ENCODE measurements at places on chromosomes 12 and 14. TPM values are rescaled to one million over a fixed set of nuclear protein-coding genes. Genes with fewer than 3 reads are reported as not detected.

CCDC60 gene
- total RNA-seq, result not detected

GRCh38 chr14:65462411-65462810 lies 49.9 kb downstream of the FUT8 start:
- peak; percentile 29 for DNase-seq

TAS2R7 gene
- not detected for total RNA-seq

DNA sequence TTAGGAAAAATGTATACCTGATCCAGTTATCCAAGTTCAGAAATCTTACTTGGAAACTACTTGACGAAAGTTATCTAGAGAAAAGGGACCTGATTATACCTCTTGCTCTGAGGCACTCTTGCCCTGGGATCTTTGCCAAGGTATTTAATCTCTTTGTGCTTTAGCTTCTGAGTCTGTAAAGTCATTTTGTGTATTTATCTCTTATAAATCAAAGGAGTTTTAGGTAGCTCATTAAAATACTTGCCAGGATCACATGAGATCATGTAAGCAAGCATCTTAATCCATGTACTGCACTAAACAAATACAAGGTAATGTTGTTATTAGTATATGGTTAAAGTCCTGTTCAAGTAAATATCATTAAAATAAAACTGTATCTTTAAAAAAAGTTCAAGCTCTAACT lies 147.5 kb downstream of the IPO8 start:
- no peak for DNase-seq

GRCh38 chr14:53306267-53306721 lies 153.2 kb upstream of the DDHD1 start:
- DNase-seq, result peak; percentile 73

SLC38A4 gene
- 0.68 TPM for total RNA-seq

DNA sequence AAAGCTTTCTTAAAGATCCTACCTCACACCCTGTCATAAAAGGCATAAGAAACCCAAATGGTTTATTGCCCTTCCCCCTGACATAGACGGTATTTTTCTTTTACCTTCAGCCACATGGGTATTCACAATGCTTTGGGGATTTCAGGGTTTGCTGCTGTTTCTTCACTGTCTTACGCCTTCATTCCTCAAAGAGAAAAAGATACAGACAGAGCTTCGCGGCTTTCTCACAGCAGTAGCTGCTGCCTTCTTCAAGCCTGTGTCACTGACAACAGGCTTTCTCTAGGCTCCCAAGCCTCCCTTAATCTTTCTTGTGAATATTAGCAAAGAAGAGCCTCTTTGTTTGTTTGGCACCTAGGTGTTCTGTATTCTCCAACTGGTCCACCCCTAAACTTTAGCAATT lies 197.4 kb upstream of the ARID2 start:
- no peak for DNase-seq

FBLN5 gene
- total RNA-seq, result not detected

DNA sequence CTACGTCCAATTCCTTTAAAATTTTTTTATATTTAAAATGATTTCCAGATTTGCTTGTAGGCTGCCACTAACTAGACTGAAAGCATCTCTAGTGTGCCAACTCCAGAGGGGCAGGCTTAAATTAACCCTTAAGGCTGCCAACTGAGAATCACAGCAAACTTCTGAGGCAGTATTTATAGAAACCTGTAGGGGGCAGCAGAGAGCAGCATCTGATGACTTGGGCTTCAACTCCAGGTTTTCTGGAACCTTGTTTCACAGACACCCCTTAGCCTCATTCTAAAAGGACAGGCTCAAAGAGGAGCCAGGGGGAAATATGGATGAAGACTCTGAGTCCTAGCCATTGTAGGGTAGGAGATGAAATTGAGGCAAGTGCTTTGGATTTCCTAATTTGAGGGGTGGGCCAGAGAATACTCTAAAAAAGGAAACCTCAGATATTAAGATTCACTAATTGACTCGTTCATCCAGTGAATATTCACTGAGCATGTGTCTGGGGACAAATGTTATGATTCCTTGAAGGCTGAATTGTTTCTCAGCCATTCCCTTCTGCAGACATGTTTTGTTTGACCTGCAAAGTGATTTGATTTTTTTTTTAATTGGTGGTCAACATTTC lies 63.3 kb upstream of the HSPB8 start:
- DNase-seq, result peak; percentile 18

OVCH1 gene
- total RNA-seq, result not detected

- no peak for DNase-seq
These were observed 90.0 kb downstream of the LRRC74A start for GRCh38 chr14:76916040-76916715.

GRCh38 chr14:64196814-64197411 lies 97.3 kb downstream of the ESR2 start:
- no peak for DNase-seq

DNA sequence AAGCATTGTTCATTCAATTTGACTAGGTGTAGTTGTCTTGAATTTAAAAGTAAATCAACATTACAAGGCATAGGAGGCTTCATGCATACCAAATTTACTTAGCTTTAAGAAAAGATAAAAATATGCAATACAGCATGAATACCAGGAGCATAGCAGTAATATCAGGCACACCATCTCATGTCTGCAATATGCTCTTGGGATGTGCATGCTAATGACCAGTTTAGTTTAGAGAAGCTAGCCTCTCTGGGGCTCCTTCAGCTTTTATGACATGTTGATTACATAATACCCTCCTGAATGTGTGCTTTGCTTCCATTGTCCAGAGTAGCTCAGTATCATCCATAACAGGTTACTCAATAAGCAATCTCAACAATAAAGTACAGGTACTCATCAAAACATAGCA lies 497.2 kb downstream of the FLRT2 start:
- DNase-seq, result no peak

DNA sequence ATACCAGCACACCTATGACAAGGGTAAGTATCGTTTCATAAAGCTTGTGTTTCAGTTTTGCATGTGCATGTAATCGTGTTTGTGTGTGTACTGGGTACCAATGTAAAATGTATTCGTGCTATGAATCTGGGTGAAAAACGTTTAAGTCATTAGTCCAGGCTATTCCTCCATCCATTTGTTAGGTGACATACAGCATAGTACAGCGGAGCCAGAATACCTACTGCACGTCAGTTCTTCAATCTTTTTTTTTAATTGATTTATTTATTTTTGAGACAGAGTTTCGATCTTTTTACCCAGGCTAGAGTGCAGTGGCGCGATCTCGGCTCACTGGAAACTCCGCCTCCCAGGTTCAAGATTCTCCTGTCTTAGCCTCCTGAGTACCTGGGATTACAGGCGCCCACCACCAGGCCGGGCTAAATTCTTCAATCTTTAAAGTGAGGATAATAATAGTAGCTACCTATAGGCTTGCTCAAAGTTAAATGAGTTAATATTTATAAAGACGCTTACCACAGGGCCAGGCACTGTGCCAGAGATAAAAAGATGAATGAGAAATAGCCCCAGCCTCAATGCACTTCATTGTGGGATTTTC lies 661 bp upstream of the RPS26 start:
- DNase-seq, result no peak

- no peak for DNase-seq
These were observed 145.2 kb downstream of the PRIMA1 start for GRCh38 chr14:93643127-93643526.

GRCh38 chr12:62900686-62901272 lies 34.2 kb downstream of the PPM1H start:
- no peak for DNase-seq

DNA sequence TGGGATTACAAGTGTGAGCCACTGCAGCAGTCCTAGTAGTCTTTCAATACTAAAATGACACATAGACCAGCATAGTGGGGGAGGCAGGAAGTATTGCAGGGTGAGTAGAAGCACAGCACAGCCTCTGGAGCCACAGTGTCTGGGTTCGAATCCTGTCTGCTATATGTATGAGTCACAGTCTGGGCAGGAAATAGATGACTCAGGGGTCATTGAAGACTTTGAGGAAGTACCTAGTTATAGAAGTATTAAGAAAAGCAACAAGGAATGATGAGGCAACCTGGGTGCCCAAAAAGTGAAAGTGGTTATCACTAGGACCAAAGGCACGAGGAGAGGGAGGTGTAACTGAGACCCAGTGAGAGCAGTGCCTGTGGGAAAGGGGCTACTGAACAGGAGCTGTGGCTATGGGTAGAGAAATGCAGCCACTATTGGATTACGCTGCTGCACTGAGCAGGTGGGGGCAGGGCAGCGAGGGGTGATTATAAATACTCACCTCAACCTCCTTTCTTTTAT lies 124.0 kb downstream of the PDE3A start:
- DNase-seq, result peak; percentile 4

GRCh38 chr14:101932673-101933072 lies 31.7 kb upstream of the DYNC1H1 start:
- peak; percentile 32 for DNase-seq

DNA sequence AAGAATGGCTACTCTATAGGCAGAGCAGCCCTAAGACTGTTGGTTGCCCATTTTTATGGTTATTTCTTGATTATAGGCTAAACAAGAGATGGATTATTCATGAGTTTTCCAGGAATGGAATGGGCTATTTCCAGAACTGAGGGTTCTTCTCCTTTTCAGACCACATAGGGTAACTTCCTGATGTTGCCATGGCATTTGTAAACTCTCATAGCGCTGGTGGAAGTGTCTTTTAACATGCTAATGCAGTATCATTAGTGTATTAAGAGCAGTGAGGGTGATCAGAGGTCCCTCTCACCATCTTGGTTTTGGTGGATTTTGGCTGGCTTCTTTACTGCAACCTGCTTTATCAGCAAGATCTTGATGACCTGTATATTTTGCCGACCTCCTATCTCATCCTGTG lies 904.6 kb upstream of the FBXO33 start:
- no peak for DNase-seq

- peak; percentile 58 for DNase-seq
These were observed 1.1 kb upstream of the TRAF3 start for GRCh38 chr14:102775855-102776760.

GRCh38 chr12:48132826-48133225 lies 13.7 kb downstream of the PFKM start:
- no peak for DNase-seq

- DNase-seq, result no peak
These were observed 36.6 kb downstream of the ETV6 start for GRCh38 chr12:11686120-11686519.

DNA sequence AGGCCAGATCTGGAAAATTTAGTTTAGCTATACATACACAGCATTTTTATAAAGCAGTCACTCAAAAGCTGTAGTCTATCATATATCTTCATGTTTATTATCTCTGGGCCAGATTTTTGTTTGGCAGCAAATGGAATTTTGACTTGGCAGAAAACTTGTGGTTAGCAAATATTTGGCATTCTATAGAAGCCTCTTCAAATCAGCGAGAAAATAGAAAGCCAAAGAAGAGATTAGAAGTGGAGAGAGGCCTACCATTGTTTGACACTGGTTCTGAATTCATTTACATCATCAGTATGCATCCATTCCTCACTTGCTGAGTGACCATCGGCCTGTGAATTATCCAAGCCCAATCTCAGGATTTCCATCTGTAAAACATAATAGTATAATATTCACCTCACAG lies 1077.6 kb downstream of the GALC start:
- DNase-seq, result no peak

- no peak for DNase-seq
These were observed 113.2 kb downstream of the RAD51B start for GRCh38 chr14:67932708-67933246.

SERPINA4 gene
- total RNA-seq, result not detected
